Lung microvascular endothelial cell (primary cell): ENCODE measurements at places on chromosomes 6 and 20.
A peak's percentile ranks its signal among the peaks of the same experiment; 100 is the strongest.

DNA sequence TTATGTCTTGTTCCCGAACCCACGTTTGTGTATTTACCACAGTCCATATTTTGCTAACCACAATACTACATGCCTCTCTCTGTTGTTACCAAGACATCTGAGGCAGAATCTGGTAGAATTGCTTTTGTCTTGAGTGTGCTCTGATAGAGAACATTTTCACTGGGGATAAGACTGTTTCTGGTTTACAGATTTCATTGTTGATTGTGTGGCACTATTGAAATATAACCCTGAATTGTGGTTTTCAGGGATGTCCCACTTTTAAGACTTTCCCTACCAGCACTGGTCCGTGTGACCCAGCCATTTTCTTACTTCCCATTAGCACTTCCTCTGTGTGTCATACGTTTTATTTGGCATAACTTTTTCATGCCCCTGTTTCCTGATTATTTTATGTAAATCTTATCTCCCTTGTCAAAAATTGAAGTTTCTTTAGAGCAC lies 12.2 kb downstream of the NCOA7 start:
- peak; percentile 89 for DNase-seq

DNA sequence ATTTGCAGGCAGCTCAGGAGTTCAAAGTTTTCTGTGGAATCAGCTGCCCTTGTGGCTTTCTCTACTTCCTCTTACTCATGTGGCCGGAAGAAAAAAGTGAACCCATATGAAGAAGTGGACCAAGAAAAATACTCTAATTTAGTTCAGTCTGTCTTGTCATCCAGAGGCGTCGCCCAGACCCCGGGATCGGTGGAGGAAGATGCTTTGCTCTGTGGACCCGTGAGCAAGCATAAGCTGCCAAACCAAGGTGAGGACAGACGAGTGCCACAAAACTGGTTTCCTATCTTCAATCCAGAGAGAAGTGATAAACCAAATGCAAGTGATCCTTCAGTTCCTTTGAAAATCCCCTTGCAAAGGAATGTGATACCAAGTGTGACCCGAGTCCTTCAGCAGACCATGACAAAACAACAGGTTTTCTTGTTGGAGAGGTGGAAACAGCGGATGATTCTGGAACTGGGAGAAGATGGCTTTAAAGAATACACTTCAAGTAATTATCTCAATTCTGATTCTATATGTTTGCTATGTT lies 1.1 kb downstream of the MGME1 start:
- DNase-seq = peak; percentile 46

GRCh38 chr20:38991814-38992704 lies 29.9 kb downstream of the DHX35 start:
- DNase-seq = no peak

- DNase-seq = peak; percentile 27
These were observed 104.2 kb upstream of the PDE10A start for GRCh38 chr6:165767228-165767627.

DNA sequence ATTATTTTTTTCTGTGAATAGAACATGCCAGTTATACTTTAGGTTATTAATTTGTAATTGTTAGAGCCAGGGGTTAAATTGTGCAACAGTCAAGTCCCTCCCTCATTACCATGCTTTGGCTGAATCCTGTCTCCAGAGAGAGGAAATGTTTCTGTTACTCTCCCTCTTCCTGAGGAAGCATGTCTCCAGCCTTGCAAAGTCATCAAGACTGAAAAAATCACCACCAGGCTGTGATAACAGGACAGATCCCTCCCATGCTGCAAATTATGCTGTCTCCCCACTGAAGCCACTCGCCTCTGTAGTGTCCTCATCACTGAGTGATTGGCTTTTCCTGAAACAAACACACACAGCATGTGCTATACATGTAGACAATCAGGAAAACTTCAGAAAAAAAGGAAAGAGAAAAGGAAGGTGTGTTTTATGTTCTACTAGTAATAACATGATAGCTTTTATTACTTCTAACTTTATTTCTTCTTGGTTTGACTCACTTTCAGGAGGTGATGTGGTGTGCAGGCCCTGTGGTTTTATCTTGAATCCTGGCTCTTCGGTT lies 290.0 kb upstream of the JAG1 start:
- DNase-seq = peak; percentile 94

DNA sequence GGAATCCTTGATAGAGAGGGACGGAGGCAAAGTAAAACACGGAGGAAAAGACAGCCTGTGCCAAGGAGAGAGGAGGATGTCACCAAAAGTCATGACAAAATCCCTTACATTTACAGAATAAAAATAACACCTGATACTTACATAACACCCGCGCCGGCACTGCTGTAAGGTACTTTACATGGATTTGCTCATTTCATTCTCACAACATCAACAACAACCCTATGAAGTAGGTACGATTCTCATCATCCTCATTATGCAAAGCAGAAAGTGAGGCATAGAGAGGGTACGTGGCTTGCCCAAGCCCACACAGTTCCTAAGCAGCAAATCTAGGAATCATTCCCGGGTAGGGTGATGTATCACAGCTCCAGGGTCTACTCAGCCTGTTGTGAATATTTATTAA lies 67.6 kb upstream of the NFATC2 start:
- no peak for DNase-seq

DNA sequence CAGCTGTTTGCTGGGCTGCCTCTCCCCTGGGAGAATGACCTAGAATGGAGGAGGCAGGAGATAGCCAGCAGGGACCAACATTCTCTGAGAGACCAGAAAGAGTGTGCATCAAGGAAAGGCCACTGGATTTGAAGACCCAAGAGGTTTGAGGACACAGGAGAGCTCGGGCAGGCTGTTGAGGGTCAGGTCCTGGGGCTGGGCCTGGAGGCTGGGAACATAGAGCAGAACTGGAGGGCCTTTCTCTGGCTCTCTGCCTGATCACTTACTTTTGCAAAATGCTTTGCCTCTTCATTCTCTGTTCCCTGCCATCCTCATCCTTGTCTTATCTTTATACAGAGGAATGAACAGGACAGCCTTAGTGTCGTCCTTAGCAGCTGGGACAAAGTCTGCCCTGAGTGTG lies 2.5 kb downstream of the IYD start:
- no peak for DNase-seq

DNA sequence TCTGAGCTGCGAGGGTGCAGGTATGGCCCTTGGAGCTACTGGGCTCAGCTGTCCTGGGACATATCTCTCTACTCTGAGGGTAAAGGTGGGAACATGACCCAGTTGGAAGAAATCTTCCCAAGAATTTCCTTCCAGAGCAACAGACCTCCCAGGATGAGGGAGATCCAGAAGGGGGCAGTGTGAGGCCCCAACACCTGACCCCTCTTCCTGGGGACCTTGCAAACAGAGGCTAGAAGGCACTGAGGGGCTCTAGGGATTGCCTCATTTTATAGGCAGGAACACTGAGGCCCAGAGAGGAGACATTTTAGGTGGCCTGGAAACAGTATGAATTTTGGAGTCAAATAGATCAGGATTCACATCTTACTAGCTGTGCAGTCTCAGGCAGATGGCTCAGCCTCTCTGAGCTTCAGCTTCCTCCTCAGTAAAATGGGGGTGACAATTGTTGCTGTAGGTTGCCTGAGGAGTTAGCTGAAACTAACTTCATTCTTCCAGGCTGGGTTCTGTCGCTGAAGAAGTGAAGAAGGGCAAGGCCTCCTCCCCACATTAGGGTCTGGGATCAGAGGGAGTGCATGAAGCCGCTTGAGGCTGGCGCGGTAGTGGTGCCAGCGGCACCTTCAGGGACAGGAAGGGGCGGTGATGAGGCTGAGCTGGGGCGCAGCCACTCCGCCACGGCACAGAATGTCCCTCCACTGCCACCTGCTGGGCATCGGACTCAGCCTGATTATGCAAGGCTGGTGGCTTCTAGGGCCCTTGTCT lies 11.4 kb downstream of the KCNK17 start:
- DNase-seq = peak; percentile 67

GRCh38 chr6:157143890-157144798 lies 179.2 kb downstream of the TMEM242 start:
- peak; percentile 54 for DNase-seq

DNA sequence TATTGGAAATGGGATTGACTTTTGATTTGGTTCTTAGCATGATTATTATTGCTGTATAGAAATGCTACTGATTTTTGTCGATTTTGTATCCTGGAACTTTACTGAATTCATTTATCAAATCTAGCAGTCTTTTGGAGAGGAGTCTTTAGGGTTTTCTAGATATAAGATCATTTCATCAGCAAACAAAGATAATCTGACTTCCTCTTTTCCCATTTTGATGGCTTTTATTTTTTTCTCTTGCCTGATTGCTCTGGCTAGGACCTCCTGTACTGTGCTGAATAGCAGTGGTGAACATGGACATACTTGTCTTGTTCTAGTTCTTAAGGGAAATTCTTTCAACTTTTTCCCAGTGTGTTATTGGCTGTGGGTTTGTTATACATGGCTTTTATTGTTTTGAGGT lies 64.6 kb downstream of the ZC2HC1B start:
- DNase-seq = no peak

GRCh38 chr6:168737014-168737413 lies 296.0 kb downstream of the SMOC2 start:
- DNase-seq = no peak

DNA sequence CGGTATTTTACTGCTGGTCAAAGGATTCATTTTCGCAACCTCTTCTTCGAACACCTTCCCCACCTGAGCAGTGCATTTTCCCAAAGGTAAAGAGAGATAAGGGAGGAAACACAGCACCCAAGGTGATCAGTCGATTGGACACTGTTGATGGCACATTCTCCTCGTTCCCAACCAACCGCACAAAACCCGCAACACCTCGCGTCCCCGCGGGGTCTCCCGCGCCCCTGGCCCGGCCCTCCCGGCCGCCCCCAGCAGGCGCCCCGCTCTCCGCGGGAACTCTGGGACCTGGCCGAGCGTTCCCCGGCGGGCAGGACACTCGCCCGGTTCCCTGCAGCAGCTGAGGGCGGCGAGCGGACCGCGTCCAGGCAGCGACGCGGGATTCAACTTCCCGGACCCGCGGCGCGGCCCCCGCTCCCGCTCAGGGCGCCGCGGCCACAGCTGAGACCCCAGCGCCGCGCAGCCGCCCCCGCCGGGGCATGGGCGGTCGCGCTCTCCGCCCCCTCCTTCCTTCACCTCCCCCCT lies 506 bp downstream of the RGS17 start:
- no peak for DNase-seq

DNA sequence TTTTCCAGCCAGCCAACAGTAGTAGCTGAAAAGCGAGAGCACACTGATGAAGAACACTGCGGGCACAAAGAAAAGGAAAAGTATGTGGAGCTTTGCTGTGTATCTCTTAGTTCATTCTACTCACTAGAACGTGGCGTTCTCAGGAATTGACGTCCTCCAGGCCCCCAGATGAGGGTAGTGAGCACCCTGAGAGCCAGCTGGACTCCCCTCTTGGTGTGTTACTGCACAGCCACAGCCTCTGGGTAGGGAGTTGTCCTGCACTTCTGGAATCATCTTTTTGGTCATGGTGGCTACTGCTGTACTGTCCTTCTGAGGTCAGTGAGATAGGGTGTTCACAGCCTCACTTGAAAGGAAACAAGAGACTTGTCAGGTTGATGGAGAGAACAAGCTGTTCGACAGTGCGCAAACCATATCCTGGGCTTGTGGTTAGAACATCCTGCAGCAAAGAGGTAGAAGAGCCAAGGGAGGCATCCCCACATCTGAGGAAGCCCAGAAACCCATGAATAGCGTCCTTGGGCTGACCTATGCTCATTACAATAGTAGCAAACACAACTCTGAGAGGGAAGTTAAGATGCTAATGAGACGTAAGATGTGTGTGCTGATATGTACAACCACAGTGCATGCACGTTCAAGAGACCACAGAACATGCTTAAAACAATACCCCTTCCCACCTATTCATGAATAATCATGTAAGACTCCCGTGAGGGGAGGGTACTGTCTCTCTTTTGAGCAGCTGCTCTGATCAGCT lies 14.6 kb upstream of the HLA-F start:
- no peak for DNase-seq

- DNase-seq = no peak
These were observed 62.9 kb downstream of the TRMT6 start for GRCh38 chr20:5887386-5887785.

- DNase-seq = no peak
These were observed 8.8 kb downstream of the RANBP9 start for GRCh38 chr6:13702809-13703302.

GRCh38 chr6:5726976-5727718 lies 279.6 kb downstream of the NRN1 start:
- DNase-seq = no peak

GRCh38 chr6:53587291-53587690 lies 42.4 kb upstream of the GCLC start:
- no peak for DNase-seq
